Stimulated activated CD4-positive, alpha-beta T cell treated with anti-CD3 and anti-CD28 coated beads, Interleukin-2, amount 100 ng/mL, for 24 hours (primary cell): ENCODE measurements at places on chromosomes 3 and 15.

- DNase-seq, result no peak
Observed at GRCh38 chr3:83033133-83033532, 1271.7 kb upstream of the GBE1 start.

GRCh38 chr3:159091936-159092335 is 290.1 kb downstream of the MFSD1 start:
- no peak for DNase-seq

GRCh38 chr3:124928333-124929202 is 6.0 kb downstream of the MUC13 start:
- DNase-seq, result peak; percentile 66

GRCh38 chr3:143510601-143511000 is 337.7 kb downstream of the SLC9A9 start:
- DNase-seq, result no peak

- DNase-seq, result no peak
Observed at GRCh38 chr3:193240850-193241706, at the start of gene PLAAT1. Gene PLAAT1, plus strand, starts transcription at chr3:193241222. Its CDS starts 14,429 bp downstream, at chr3:193255651.

DNA sequence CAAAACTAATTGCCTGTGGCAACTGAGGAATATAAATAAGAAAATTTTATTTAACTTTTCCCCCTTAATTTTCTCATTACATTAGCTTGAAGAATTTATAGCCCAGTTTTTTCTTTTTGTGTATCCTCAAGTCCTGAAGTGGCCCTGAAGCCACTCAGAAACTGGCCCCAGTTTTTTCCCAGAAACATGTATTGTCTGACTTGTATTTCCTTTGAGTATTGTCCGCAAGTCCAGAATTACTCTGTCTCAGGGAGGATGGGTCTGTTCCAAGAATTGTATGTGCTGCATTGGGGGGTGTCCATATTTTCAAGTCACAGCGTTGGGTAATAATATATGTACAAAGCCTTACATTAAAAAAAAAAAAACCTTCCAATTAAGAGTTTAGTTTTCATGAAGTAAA is 149.7 kb upstream of the IL12A start:
- no peak for DNase-seq

GRCh38 chr3:152299249-152299976 is 30.7 kb downstream of the MBNL1 start:
- DNase-seq, result no peak

DNA sequence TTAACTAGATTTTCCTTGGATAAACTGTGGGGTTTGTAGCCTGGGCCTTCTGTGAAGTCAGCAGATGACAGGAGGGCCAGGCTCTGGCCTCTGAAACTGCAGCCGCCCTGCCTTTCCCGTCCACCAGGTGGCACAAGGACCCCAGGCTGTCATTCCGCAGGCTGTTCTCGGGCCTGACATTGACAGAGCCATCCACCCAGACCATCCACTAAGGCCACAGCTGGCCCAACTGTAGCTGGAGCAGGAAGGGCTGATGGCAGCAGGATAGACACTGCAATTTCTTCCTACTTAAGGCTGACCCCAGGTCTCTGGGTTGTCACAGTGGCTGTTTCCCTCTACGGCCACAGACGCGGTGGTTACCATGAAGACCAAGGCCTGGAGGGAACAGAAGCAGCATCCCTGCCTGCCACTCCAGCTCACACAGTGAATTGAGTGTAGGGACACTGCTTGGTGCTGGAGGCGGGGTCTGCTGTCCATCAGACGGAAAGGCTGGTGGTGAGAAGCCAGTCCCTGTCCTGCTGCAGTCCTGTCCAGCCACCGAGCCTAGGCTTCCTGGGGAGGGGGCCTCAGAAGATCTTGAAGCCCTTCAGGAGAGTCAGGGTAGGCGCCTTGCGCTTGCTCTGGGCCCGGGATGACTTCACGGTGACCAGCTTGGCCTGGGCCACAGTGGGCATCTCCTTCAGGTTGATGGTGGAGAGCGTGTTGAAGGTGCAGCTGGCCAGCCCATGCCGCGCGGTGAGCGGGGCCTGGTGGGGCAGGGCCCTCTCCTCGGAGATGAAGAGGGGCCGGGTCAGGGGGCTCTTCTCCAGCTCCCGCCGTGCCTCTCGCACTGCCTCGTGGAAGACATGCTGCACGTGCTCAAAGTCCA is 9.4 kb downstream of the SLC51B start:
- peak; percentile 72 for DNase-seq

- DNase-seq, result no peak
Observed at GRCh38 chr15:38631119-38632075, 66.8 kb upstream of the RASGRP1 start.

- peak; percentile 30 for DNase-seq
Observed at GRCh38 chr15:72116731-72117485, 1.0 kb downstream of the MYO9A start.

DNA sequence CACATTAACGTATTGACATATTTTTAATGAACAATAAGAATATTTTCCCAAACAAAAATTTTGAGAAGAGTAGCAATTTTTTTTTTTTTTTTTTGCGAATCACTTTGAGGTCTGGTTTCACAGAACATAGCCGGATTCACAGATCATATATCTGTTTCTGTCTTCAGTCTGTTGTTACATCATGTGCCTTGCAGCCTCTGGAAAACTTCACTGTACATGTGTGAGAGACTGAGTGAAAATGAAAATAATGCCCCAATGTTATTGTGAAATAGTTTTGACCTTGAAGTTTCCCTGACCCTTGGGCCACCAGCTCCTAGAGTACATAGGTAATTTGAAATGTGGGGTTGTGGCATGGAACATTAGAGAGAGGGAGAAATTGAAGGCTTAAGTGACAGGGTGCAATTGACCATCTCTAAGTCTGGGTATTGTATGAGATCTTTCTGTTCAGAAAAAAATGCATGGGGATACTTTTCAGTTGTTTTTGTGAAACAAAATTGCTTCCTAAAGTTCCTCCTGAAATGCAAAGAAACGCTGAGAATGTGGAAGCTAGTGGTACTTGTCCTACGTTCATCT is 14.0 kb downstream of the ITPR1 start:
- no peak for DNase-seq

GRCh38 chr3:2204054-2204453 is 105.4 kb downstream of the CNTN4 start:
- DNase-seq, result no peak

DNA sequence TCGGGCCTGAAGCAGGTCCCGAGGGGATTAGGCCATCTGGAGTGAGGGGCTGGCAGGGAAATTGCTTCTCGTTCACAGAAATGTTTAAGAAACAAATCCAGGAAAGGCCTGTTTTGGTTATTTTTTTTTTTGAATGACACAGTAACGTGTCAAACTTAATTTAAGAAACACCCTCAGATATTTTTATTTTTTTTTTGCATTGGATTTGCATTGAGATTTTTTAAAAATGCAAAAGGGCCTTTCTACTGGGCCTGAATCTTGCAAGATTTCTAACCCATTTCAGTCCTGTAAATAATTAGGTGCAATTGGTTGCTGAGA is 25.0 kb upstream of the KLF13 start:
- DNase-seq, result no peak

GRCh38 chr3:46367811-46368210 is 2.9 kb upstream of the CCR5 start:
- DNase-seq, result no peak

DNA sequence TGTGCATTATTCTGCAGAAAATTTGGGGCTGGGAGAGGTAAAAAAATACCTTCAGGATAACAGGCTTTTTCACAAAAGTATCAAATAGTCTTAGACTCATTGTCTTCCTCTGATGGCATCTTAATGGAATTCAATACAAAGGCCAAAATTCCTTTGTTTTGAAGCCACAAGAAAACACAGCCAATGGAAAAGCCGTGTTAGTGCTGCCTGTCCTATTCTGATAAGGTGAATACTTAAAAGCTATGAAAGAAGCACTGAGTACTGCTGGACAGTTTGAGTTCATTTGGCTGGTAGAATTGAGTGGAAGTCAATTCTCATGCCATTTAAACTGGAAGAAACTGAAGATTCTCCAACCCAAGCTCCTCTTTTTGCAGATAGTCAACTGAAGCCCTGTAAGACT is 395.3 kb upstream of the TPRG1 start:
- DNase-seq, result no peak

DNA sequence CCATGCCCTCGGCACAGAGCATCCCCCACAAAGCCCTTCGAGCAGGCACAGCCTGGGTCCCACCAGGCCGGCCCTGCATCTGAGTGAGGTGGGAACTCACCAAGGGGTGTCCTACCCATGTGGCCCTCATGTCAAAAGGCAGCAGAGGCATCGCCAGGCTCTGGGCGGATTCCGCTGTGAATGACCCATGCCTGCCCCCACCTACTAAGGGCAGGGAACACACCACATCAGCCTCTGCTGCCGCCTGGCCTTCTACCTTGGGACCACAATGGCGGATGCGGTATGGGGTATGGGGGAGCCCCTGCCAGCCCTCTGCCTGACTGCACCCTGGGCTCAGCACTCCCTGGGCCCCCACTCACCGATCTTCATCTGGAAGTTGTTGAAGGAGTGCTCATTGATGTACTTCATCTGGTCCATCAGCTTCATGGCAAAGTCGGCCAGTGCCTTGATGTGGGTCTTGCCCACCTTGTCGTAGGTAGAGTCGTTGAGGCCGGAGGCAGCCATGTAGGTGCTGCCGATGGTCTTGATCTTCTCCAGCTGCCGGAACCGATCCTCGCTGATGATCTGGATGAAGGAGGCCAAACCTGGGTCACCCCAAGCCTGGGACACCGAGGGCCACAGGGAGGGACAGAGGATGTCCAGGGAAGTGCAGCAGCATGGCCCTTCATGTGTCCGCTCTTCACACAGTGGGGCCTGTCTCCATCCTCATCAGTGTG is 87.8 kb downstream of the SEC22A start:
- no peak for DNase-seq

DNA sequence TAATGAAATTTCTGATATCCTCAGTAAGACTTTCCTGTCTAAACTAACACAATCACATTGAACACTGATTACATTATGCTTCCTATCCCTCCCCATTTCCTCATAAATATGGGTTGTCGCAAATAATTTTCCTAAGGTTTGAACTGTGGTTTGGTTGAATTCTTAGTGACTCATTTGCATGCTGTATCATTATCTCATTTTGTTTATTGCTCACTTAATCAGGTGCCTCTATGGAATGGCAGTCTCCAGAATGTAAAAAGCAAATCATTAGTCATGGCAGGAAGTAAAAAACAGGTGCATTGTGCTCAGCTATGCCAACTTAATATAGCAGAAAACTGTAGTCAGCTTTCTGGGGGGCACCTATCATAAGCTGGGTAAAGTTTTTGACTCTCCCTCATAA is 216.0 kb upstream of the ZBTB20 start:
- DNase-seq, result no peak

- no peak for DNase-seq
Observed at GRCh38 chr3:110686701-110687100, 384.9 kb upstream of the NECTIN3 start.

- DNase-seq, result no peak
Observed at GRCh38 chr3:77321646-77322045, 281.7 kb downstream of the ROBO2 start.

- DNase-seq, result no peak
Observed at GRCh38 chr15:89104172-89104564, 15.9 kb downstream of the ABHD2 start.

DNA sequence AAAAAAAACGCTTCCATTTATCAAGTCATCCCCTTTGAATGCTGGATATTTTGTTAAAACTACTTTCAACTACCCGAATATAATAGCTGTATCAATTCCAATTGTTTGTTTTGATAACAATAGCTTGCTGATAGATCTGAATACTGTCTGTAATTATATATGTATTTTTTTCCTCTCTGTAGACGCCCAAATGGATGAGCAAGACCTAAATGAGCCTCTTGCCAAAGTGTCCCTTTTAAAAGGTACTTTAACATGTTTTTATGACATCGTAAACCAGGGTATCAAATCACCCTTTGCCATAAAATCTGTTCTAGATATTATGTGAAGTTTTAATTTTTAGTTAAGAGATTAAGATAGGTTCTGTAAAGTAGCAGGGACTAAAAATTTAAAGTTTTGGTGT is 111.5 kb upstream of the FLNB start:
- DNase-seq, result no peak

- DNase-seq, result no peak
Observed at GRCh38 chr3:70530626-70531025, 218.2 kb upstream of the MDFIC2 start.

DNA sequence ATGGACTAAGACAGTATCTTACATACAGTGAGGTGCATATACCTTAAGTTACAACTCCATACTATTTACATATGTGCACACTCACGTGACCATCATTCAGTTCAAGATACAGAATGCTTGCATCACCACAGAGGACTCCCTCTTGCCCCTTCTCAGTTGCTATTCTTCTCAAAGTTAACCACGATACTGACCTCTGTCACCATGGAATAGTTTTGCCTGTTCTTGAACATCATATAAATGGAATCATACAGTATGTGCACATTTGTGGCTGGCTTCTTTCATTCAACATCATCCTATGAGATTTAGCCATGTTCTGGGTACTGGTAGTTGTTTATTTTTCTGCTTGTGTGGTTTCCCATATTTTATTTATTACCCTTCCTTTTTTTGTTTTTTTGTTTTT is 10.4 kb upstream of the ZSCAN2 start:
- no peak for DNase-seq

GRCh38 chr15:95840004-95840403 is 490.5 kb upstream of the NR2F2 start:
- no peak for DNase-seq

- no peak for DNase-seq
Observed at GRCh38 chr3:23837286-23837685, 31.5 kb downstream of the UBE2E1 start.

GRCh38 chr3:50300681-50301254 is 1.6 kb upstream of the HYAL3 start:
- DNase-seq, result no peak

DNA sequence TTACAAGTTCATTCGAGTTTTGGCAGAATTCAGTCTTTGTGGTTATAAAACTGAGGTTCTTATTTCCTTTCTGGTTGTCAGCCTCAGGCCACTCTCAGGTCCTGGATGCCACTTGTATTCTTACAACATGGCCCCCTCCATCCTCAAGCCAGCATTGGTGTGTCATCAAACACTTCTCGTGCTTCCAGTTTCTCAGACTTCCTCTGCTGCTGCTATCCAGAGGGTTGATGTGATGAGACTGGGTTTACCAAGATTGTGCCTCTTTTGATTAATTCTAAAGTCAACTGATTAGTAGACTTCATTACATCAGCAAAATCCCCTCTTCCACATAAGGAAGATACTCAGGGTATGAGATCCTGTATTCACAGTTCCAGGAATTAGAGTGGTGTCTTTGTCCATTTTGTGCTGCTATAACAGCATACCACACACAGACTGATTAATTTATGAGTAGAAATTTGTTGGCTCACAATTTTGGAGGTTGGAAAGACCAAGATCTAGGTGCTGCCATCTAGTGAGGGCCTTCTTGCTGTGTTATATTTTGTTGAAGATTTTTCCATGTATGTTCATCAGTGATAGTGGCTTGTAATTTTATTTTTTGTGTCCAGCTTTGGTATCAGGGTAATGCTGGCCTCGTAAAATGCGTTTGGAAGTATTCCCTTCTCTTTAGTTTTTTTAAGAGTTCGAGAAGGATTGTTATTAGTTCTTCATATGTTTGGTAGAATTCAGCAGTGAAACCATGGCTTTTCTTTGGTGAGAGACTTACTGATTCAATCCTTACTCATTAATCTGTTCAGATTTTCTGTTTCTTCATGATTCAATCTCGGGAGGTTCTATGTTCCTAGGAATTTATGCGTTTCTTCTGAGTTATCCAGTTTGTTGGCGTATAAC is 11.1 kb downstream of the LRCH3 start:
- DNase-seq, result peak; percentile 10
